ENCODE measurements at places on chromosomes 1 and 21. TPM values are rescaled to one million over a fixed set of nuclear protein-coding genes. Genes with fewer than 3 reads are reported as not detected.
A peak's percentile ranks its signal among the peaks of the same experiment; 100 is the strongest.

- no peak for DNase-seq
Measured at GRCh38 chr1:5898266-5898665, 94.0 kb downstream of the NPHP4 start.

ALPL gene
- 3.8 TPM for total RNA-seq

GRCh38 chr1:170309389-170310013 is 163.7 kb downstream of the NTMT2 start:
- DNase-seq: peak; percentile 62

GRCh38 chr1:155134880-155135414 is 705 bp upstream of the SLC50A1 start:
- DNase-seq: peak; percentile 90

DNA sequence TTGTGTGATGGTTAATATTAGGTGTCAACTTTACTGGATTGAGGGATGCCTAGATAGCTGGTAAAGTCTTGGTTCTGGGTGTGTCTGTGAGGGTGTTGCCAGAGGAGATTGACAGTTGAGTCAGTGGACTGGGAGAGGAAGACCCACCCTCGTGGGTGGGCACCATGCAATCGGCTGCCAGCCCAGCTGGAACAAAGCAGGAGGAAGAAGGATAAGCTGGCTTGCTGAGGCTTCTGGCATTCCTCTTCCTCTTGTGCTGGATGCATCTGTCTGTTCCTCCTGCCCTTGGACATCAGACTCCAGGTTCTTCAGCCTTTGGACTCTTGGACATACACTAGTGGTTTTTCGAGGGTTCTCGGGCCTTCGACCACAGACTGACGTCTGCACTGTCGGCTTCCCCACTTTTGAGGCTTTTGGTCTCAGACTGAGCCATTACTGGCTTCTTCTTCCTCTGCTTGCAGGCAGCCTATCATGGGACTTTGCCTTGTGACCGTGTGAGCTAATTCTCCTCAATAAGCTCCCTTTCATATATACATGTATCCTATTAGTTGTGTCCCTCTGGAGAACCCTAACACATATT is 184.3 kb upstream of the LMO4 start:
- DNase-seq: no peak

HPCAL4 gene
- total RNA-seq: 0.92 TPM

- peak; percentile 73 for DNase-seq
Measured at GRCh38 chr21:45466330-45467220, 61.6 kb downstream of the COL18A1 start.

DNA sequence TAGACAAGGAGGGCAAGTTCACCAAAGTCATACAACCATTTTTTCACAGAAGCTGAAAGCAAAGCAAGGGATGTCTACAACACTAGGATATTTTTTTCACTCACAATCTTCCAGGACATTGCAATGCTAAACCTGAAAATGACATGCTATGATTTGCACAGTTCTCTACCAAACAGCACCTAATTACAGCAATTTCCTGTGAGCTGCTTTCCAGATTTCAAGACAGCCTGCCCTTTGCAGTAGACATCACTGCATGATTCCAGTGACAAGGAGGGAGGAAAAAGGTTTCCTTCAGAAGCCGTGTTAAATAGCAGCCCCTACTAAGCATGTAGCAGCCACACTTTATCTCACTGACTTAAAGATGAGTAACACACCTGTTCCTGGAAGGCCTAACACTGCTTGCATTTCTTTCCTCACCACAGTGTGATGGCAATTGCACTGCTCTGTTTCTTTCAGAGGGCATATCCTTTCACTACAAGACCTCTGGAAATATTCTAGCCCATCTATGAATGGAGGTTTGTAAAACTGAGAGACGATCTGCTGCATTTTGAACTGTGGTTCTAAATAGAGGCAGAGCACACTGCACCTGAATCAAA is 97.1 kb downstream of the DUSP10 start:
- DNase-seq: no peak

GRCh38 chr1:184892116-184892515 is 82.2 kb downstream of the NIBAN1 start:
- no peak for DNase-seq

DNA sequence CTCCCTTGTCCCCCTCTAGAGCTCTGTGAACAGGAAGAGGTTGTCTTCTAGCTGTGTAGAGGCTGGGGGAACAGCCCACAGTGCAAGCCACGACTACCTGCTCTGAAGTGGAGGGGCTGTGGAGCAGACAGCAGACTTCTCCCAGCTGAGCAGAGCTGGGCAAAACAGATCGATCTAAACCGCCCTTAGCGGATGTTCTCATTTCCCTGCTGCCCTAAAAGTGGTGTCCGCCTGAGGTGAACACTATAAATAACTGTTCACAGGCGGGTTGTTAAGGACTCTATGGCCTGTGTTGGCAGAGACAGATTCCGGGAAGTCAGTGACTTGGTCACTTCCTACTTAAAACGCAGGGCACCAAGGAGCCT is 203.2 kb downstream of the RHOU start:
- peak; percentile 42 for DNase-seq

GRCh38 chr1:64093941-64094340 is 109.5 kb upstream of the UBE2U start:
- no peak for DNase-seq

HSPA6 gene
- total RNA-seq: 10.2 TPM

RGS4 gene
- total RNA-seq: 3.9 TPM

APOBEC4 gene
- total RNA-seq: not detected
